ENCODE measurements at places on chromosomes 13 and 19.

GRCh38 chr19:17200408-17201079 lies 14.6 kb upstream of the USE1 start:
- DNase-seq: no peak

- DNase-seq: no peak
Measured at GRCh38 chr19:896434-896833, 3.1 kb downstream of the RNU6-9 start.

DNA sequence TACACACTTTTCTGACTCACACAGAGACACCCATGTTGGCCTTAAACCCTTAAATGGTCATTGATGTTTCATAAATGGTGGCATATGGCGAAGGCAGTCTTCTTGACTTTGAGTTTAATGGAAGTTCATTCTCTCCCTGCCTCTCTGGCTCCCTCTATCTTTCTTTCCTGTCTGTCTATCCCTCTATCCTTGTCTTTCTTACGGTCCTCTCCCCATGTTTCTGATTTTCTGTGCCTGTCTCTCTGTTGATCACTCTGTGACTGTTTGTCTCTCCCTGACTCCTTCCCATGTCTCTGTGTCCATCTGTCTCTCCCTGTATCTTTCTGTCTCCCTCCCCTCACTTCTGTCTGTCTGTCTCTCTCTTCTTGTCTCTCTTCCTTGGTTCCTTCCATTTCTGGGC lies 43.2 kb upstream of the SHKBP1 start:
- DNase-seq: no peak

DNA sequence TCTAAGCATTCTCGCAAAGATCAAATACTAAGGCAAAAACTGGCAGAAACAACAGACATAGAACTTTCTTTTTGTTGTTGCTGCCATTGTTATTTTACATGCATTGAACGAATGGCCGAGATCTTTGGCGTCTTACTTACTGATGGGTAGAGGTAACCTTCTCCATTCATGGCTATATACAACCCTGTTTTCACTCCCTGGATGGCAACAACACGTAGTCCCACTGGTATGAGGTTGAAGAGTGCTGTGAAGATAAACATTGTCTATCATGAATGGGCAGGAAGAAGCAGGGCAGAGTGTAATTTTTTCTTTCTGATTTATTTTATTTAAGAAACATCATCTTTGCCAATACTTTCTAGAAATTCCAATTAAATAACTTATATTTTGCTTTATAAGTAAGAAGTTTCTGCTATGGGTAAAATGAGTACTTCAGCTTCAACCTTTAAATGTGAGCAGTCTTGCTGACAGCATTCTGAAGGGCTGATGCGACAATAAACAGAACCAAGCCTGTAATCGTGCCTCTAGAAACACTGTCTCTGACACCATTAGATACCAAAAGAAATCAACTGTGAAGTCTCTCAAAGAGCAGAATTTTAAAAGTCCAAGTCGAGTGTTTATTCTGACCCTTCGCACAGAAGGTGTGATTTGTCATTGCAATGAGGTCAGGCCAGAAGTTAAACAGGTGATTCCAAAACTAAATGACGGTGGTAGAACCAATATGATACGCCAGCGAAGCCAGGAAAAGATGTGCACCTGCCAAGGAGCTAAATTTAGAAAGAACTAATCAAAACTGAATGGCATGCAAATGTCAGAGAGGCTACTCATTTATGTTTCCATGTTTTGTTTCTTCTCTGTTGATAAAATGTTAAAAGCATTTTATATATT lies 416.4 kb downstream of the ITGBL1 start:
- no peak for DNase-seq

- DNase-seq: no peak
Measured at GRCh38 chr19:38199340-38199739, 24.7 kb downstream of the DPF1 start.

DNA sequence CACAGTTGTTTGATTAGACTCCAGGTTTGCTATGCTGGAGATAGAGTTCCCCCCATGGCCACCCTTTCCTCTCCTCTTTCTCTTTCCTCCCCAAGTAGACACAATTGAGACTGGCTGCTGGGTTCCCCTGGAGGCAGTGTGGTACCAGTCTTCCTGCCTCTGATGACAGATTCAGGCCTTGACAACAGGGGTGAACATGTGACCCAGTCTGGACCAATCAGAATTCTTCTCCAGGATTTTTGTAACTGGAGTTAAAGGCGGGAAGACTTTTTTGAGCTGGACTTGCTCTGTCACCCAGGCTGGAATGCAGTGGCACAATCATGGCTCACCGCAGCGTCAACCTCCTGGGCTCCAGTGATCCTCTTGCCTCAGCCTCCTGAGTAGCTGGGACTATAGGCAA lies 48.7 kb downstream of the CCNE1 start:
- DNase-seq: no peak

- no peak for DNase-seq
Measured at GRCh38 chr13:21078501-21078900, 17.1 kb upstream of the LATS2 start.

DNA sequence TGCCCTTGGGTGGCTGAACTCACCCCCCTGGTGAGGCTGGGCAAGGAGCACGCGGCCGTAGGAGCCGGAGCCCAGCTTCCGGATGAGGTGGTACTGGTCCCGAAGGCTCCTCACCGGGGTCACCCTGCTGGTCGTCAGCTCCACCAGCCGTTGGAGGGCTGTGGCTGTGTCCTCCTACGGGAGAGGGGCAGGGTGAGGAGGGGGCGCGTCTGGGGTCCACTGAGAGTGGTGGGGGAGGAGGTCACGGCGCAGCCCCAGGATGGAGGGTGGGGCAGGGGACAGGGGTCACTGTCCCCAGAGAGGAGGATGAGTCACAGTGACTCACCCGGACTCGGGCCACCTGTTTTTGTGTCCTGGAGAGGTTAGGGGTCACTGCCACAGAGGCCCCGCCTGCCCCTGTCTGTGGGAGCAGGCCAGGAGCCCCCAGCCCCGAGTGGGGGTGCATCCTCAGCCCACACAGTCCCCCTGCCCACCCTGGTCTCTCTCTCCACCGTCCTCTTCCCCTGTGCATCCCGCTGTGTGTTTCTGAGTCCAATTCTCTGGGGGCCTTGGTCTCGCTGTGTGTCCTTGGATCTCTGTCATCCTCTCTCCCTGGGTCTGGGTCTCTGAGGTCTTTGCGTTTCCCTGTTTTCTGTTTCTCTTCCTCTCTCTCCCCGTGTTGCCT lies 435 bp downstream of the SBK3 start:
- no peak for DNase-seq

- no peak for DNase-seq
Measured at GRCh38 chr19:17873786-17874757, 2.3 kb downstream of the SLC5A5 start.

DNA sequence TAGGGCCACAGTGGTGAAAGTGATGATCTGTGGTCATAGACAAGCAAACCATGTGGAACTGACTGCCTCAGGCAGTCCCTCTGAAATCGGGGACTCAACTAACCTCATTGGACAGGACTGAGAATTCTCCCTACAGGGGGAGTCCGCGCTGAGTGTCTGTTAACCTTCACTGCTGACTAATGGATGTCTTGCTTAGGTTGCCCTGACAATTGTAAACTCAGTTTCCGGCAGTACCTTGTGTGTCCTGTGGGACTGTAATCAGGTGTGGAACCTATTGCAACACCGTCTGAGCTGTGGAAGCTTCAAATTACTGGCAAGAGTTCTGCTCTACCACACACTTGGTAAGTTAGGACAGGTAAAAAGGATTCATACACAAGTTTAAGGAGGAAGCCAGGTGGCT lies 21.8 kb downstream of the ZNF77 start:
- DNase-seq: peak; percentile 73

DNA sequence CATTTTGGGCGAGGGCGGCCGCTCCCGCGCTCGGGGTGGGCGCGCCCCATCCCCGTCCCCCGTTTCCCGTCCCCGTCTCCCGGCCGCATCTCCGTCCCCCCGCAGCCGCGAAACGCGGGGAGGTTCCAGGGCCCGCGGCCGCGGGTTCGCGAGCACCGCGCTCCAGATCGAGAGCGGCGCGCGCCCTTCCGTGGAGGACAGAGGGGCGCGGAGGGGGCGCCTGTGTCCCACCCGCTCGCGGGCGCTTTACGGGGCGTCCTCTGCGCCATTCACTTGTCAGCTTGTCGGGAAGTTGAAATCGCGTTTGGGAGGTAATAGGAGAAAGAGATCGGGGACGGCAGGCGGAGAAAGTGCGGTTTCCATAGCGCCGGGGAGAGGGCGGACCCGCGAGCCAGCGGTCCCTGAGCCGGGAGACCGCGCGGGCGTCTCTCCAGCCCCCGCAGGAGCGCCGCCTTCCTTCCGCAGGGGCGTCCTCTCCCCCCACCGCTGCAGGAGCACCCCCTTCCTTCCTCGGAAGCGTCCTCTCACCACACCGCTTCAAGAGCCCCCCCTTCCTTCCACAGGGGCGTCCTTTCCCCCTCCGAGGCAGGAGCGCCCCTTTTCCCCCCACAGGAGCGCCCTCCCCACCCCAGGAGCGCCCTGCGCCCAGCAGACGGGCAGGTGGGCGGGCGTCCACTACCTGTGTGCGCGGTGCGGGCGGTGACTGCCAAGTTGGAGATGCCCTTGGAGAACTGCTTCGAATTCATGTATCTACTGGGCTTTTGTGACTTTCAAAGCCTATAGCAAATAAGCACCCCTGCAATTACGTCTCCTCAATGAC lies 962 bp upstream of the IRS2 start:
- no peak for DNase-seq

- no peak for DNase-seq
Measured at GRCh38 chr13:40819797-40820315, 30.4 kb downstream of the SLC25A15 start.

DNA sequence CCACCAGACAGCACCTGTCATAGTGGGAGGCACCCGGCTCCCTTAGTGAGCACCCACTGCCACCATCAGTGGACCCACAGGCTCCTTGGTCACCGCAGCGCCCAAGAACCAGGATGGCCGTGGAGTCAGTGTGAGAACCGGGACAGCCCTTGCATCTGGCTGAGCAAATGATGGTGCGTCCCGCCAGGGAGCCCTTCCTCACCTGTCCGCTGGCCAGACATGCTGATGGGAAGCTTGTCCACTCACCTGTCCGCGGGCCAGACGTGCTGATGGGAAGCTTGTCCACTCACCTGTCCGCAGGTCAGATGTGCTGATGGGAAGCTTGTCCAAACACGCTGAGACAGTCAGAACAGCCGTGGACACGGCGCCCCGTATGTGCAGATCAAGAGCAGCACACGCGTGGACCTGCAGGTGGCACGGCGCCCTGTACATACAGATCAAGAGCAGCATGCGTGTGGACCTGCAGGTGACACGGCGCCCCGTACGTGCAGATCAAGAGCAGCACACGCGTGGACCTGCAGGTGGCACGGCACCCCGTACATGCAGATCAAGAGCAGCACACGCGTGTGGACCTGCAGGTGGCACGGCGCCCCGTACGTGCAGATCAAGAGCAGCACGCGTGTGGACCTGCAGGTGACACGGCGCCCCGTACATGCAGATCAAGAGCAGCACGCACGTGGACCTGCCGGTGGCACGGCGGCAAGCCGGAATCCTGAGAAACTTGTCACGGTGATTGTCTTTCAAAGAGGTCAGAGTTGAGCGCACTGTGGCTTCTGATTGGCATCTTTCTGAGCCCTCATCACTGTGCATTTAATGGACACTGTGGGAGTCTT lies 40.7 kb upstream of the DCUN1D2 start:
- no peak for DNase-seq

- no peak for DNase-seq
Measured at GRCh38 chr19:43606569-43607229, 5.2 kb upstream of the SRRM5 start.

DNA sequence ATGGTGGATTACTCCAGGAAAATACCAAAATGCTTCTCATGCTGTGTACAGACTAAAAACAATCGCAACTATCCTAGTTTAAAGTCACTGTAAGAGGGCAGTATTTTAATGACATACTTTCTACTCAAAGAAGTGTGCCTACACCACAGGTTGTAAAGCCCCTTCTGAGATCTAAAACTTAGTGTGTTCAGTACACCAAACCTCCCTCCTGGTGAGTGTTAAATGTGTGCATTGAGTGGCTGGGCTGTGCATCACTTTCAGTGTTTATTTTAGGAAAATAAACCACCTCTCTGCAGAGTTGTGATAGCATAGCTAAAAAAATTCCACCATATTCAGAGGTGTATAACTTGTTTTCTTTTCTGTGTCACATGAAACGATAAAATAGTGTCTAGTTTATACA lies 263.7 kb downstream of the DACH1 start:
- no peak for DNase-seq

- DNase-seq: no peak
Measured at GRCh38 chr13:21534760-21535159, 69.2 kb downstream of the MICU2 start.

- no peak for DNase-seq
Measured at GRCh38 chr19:50475101-50475568, 1.2 kb upstream of the EMC10 start.

DNA sequence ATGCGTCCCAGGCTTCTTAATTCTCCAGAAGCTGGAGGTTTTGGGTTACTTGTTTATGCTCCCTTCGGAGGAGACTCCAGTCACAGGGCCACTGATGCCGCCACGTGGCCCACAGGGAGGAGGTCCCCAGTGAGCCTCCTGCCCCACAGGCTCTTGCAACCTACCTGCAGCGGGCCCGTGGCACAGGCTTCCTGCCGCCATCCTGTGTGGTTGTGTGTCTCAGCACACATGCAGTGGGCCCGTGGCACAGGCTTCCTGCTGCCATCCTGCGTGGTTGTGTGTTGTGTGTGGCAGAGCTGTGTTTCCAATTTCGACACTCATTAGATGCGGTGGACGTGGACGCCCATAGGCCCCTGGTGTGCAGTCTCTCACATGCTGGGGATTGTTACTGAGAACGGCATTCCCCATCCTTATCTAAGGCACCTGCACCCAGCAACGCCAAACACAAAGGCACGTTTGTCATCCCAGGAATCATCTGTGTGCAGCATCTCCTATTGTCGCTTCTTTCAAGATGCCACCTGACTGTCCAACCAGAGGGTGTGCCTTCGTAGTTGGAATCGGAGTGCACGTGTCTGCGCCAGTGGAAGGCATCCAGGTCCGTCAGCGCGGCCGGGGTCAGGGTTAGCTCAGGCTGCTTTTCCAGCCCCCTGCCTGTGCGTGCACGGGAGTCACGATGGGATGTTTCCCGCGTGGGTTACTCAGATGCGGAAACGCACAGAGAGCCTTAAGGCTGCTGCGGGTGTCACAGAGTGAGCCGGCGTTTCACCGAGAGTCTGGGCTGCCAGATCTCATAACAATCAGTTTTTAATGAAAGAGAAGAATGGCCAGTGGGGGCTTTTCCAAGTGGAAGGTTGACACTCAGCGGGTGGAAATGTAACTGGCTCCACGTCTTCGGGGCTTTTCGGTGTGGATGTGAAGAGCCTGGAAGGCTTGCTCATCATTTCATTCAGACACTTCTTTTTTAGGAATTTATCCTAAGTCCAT lies 119.8 kb downstream of the ATP11A start:
- DNase-seq: no peak

DNA sequence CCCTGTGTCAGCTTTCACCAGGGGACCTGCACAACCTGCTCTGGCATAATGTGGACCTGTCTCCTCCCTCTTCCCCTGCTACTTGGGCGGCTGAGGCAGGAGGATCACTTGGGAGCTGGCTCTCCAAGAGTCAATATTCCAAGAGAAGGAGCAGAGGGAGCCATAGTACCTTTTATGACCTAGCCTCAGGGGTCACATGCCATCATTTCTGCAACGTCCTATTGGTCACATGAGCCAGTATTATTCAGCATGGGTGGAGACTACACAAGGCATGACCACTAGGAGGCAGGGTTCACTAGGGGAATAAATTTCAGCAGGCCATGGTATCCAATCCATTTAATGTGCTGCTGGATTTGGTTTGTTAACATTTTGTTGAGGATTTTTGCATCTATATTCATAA lies 12.0 kb upstream of the SHFL start:
- DNase-seq: no peak

GRCh38 chr19:39996218-39996810 lies 546 bp upstream of the ZNF546 start:
- peak; percentile 62 for DNase-seq

All from renal cortical epithelial cell (primary cell).